Stimulated activated CD4-positive, alpha-beta T cell treated with anti-CD3 and anti-CD28 coated beads, Interleukin-15, amount 100 ng/mL, for 48 hours (primary cell): ENCODE measurements at places on chromosomes 1 and 21.

DNA sequence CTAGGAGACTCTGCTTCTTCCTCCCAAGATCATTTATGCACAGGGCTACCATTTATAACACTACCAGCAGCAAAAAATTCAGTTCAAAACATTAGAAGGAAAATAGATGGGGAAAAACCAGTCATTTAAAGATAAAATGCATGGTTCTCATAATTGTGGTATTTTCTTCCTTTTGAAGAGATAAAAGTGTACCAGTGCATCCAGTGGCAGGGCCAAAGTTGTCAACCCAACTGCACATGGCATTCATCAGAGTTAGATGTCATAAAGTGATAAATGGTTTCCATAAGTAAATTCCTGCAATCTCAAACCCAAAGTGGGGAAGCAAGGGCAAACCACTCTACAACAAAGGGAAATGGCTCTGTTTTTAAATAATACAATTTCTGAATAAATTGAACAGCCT lies 119.1 kb upstream of the DMRTA2 start:
- no peak for DNase-seq

GRCh38 chr1:39098546-39099250 lies 72.5 kb downstream of the NDUFS5 start:
- peak; percentile 53 for DNase-seq

- peak; percentile 33 for DNase-seq
Measured at GRCh38 chr1:183989078-183989577, 48.4 kb downstream of the COLGALT2 start.

- DNase-seq = no peak
Measured at GRCh38 chr1:245807954-245808719, 653.4 kb downstream of the KIF26B start.

DNA sequence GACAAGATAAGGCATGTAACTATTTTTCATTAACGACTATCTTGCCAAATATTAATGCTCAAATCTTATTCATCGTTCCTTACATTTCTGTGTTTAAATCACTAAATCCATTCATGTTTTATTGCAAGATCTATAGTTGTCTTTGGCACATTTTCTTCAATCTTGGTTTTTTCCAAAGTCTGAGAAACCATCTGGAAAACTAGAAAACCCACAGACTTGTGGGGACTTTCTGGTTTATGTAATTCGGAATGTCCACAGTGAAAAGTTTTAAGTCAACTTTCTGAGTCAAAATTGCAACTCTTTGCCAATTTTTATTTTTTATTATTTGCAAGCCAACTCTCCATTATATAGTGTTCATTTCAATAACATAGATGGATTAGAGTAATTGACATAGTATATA lies 520.8 kb upstream of the ADAMTS5 start:
- DNase-seq = no peak

DNA sequence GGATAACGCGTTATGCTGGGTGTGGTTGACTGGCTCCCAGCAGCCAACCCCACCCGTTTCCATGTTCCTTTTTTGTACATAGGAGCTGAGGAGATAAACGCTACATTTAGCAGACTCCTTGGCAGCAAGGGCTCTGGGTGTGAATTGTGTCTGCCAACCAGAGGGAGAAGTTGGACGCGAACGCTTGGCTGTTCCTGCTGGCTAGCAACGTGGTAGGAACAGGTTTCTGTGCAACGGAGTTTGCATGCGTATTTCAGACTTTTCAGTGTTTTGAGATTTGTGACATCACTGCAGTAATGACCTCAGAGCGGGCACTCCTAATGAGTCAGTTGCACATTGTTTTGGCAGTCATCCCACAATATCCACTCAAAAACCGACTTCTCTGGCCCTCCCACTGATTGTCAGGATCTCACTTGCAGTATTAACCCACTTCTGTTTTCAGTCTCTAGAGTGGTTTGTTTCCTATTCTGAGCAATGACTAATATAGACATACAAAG lies 98.7 kb upstream of the RGS1 start:
- DNase-seq = no peak

- DNase-seq = peak; percentile 45
Measured at GRCh38 chr1:32413507-32414185, 19.4 kb upstream of the BSDC1 start.

DNA sequence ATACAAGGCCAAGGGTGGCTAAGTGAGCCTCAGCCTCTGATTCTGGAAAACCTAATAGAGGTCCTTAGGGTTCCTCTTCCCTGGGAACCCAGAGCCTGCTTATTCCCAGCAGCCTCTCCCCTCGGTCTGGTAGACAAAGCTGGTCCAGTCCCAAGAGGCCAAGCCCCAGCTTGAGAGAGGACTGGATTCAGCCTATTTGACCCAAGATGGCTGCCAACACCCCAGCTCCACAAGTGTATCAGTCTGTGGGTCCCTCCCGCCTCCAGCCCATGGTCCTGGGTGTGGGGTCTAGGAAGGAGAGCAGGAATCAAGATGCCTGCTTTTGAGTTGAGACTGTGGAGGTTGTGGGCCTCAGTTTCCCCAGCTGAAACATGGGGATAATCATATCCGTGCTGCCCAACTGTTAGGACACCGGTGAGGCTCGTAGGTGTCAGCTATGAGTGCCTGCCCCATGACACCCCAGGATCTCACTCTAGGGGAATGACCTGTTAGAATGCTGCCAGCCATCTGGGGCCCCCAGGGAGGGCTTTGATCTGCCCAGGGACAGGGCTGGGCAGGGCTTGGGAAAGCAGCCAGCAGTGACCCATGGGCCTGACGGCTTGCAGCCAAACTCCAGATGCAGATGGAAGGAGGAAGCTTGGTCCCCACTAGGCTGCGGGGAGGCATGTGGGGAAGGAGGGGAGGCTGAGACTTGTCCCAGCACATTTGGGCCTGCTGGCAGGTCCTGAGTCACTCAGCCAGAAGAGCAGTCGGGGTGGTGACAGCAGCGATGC lies 45.4 kb downstream of the NUAK2 start:
- no peak for DNase-seq

DNA sequence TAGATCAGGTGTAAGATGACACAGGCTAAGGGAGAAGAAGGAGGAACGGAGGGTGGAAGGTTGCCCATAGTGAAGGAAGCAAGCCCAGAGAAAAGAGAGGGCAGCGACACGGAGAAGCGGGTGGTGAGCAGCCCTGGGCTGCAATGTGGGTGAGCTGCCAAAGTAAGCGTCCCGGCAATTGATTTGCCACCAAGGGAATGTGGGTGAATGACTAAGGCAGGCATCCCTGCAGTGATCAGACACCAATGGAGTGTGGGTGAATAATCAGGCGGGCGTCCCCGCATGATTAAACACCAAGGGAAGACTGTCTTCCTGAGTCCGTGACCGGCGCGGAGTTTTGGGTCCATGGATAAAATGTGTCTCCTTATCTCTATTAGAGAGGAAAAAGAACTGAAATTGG lies 79.6 kb downstream of the UCHL5 start:
- DNase-seq = no peak

- no peak for DNase-seq
Measured at GRCh38 chr1:89734442-89734841, 86.4 kb upstream of the LRRC8D start.

GRCh38 chr1:18819203-18819602 lies 40.3 kb downstream of the TAS1R2 start:
- DNase-seq = no peak
